ENCODE measurements at places on chromosomes 1 and 21.

- DNase-seq = no peak
Observed at GRCh38 chr1:226976276-226976977, 36.3 kb downstream of the COQ8A start.

DNA sequence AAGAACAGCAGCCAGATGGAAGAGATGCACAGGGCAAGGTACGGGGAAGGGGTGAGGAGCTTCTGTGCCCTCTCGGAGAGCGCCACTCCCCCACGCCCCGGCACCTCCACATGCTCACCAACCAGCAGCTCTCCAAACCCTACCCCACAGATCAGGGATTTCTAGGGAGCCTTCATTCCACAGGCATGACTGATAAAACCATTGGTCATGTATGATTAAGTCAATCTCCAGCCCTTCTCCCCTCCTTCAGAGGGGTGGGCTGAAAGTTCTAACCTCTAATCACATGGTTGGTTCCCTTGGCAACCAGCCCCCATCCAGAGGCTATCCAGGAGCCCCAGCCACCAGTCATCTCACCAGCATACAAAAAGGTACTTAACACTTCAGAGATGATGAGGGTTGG is 144.7 kb downstream of the TGFBR3 start:
- no peak for DNase-seq

DNA sequence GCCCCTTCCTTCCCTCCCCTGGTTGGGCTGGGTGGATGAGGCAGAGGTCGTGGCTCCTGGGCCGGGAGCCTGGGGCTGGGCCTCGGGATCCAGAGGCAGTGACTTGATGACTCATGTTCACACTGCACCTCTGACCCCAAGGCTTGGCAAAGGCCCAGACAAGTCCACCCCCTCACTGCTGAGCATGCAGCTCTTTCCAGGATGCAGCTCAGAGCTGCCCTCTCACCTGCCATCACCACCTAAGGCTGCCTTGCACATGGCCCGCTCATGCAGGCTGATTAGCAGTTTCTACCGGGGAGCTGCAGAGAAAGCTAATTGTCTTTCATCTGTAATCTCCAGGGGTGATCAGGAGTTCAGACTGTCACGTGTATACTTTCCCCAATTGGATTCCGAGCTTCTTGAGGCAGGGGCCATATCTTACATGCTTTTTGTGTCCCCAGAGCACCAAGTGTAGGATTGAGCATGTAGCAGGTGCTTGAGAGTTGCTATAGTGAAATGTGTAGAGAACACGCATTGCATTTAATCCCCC is 62.1 kb downstream of the LRRN2 start:
- DNase-seq = no peak

DNA sequence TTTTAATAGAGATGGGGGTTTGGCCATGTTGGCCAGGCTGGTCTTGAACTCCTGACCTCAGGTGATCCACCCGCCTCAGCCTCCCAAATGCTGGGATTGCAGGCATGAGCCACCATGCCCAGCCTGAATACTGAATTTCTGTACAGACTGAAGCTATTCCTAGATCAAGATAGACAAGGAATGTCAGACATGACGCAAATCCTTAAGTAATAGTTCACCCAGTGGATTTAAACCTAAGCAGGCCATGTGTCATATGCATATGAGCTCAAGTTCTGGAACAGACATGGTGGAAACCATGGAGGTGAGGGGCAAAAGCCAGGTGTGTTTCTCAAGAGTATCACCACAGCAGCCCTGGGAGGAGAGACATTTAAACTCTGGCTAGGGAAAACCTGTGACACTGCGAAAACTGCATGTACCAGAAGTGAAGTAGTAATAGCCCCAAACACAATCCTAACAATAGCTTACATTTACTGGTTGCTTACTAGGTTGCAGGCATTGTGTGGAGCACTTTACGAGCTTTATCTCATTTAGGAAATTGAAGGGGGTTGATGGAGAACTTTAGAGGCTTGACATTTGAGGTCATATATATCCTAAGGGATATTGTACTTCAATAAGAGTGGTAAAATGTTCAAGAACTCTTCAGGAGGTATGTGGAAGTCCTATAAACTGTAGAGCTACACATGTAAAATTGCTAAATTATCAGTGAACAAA is 31.7 kb upstream of the MAN1A2 start:
- DNase-seq = no peak

DNA sequence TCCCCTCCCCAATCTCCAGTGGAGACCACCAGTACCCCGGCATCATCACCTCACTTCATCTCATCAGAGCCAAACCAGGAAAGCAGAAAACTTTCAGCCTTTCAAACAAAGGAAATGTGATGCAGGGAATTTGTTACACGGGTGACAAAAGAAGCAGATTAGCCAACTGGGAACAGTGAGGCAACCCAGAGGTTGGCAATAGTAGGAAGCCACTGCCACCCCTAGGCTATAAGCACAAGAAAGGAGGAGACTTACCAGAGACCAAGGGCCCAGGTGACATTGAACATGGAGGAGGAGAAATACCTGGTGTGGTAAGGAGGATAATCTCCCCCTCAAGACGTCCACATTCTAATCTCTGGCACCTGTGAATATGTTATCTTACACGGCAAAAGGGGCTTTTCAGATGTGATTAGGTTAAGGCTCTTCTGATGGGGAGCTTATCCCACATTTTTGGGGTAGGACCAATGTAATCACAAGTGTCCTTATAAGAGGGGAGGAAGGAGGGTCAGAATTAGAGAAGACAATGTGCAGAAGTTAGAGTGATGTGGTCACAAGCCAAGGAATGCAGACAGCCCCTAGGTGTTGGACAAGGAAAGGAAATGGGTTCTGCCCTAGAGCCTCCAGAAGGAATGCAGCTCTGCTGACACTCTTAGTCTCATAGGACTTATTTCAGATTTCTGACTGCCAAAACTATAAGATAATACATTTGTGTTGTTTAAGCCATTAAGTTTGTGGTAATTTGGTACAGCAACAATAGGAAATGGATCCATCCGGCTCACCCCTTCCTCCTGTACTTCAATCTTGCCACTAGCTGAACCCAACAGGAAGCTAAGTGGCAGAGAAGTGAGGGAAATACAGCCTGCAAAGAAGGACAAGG is 83.6 kb upstream of the VAV3 start:
- no peak for DNase-seq

DNA sequence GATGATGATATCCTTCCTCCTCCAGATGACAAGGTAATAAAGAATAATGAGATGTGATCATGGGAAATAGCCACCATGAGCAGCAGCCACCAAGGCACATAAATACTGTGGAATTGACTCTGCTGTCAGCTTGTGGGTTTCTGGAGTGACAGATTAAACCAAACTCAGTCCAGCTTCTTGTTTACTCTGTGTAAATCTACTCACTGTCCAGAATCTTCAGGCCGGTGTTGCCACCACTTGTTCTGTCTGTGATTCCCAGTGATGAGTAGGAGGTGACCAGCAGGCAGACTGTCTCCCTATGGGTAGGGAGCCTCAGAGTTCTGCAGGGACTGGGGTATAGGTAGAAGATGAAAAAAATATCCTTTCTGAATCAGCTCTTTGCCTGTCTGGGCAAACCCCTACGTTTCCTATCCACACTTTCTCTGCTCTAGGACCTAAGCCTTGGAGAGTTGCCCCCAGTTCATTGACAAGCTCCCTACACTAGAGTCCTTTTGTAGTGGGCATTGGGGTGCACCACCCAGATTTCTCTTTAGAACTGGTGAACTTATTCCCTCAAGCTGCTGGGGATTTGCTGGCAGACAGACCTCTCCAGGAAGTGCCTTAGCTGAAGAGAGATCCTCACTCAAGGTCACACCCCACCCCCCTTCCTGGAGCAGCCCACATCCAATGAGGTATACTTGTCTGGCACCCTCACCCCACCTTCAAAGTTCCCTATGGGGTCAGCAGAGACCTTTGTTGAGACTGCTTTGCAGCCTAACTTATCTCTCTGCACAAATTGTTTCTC is 47.6 kb downstream of the ATP1A1 start:
- DNase-seq = no peak

GRCh38 chr1:152347116-152347728 is 12.6 kb downstream of the FLG2 start:
- peak; percentile 9 for DNase-seq

DNA sequence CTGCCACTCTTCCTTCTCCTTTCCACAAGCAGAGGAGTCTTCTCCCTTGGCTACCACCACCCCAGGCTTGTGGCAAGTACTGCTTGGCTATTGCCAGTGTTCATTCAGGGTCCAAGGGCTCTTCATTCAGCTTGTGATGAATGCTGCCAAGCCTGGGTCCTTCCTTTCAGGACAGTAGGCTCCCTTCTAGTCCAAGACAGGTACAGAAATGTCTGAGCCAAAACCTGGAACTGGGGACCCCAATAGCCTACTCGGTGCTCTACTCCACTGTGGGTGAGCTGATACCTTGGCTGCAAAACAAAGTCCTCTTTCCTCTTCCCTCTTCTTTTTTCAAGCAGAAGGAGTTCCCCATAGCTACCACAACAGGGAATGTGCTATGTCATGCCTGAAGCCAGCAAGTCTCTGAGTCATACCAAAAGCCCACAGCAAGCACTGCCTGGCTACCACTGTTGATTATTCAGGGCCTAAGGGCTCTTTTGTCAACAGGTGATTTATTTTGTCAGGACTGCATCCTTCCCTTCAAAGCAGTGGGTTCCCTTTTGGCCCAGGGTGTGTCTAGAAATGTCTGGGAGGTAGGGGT is 268.9 kb downstream of the HHAT start:
- DNase-seq = no peak

GRCh38 chr1:4447778-4448420 is 206.5 kb upstream of the AJAP1 start:
- no peak for DNase-seq

GRCh38 chr1:229046251-229046853 is 224.6 kb upstream of the RAB4A start:
- no peak for DNase-seq

DNA sequence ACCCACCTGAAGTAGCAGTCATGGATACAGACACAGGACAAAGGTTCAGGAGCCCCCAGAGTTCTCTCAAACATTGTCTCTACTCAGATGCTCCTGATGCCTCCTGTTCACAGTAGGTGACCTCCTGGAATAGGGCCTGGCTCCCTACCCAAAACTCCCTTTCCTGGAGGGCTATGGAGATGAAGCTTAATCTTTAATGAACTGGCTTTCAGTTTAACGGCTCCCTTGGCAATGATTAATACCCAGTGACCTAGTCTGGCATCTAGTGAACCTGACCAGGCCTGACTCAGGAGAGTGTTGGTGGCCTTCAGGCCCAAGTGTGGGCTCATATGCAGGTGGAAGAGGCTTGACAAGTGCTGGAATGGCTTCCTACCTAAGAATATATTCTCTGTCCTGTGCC is 65.2 kb upstream of the TRABD2B start:
- DNase-seq = no peak

DNA sequence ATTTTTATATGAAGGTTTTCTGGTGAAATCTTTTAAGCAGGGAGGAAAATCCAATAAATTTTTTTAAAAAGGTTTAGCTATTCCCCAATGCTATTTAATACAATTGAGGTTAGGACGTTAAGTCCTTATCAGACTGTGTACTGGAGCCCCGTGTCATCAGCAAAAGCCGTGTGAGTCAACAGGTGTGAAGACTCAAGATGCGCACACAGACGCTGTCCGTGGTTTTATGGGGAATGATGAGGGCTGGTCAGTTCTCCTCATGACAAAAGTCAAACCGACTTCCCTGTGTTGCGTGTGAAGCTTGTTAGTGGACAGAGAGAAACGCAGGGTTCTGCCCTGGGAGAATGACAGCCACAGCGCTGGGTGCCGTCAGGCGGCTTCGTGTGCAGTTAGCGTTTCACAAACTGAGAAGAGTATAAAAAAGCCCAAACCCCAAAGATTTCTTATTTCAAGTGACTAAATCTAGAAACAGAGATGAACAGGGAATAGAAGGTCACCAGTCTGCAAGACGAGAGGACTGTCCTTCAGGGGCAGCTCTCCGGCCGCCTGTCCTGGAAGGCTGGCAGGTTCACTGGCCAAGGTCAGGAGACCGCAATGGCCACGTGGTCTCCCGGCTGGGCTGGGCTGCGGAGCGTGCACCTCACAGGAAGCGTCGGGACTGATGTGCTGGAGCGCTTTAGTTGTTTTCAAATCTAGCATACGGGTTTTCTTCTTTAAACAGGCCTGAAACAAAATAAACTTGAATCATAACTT is 22.4 kb downstream of the PTTG1IP start:
- DNase-seq = no peak

DNA sequence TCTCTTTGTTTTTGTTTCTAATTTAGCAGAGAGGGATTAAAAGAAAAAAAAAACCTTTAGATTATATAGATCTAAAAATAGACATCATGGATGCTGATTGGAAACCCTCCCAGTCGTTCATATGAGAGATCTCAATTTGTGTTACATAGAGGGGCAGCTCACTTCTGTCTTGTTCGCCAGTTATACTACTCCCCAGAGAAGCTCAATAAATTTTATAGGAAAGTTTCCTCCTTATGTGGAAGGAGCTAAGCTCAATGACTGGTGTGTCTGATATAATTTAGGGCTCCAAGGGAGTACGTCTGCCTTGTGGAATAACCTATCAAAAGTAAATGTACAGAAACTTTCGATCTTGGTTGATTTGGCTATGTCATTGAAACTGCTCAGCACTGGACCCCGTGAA is 117.6 kb downstream of the PEX14 start:
- DNase-seq = no peak

DNA sequence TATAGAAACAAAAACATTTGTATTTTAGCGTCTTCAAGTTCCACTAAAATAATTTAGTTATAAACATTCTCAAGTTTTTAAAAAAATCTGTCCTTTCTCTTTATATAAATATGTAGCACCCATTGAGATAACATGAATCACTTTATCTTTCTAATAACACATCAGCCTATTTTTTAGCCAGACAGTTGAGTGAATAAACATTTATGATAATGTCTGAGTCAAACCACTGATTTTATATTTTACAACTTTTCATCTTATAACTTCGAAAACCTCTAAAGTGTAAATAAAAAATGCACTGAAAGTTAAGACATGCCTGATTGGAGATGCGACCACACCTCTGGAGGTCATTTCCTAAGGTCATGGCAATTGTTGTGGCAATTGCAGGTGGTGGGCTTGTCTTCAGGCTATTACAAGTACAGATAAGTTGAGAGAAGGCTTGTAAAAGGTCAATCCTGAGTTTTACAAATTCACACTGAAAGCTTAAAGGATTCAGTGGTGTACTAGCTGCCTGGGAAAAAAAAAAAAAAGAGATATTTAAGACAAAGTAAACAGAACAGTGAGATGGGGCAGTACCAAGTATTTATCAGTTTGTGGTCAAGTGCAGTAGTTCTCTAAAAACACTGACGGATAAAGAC is 67.0 kb downstream of the INTS7 start:
- no peak for DNase-seq

DNA sequence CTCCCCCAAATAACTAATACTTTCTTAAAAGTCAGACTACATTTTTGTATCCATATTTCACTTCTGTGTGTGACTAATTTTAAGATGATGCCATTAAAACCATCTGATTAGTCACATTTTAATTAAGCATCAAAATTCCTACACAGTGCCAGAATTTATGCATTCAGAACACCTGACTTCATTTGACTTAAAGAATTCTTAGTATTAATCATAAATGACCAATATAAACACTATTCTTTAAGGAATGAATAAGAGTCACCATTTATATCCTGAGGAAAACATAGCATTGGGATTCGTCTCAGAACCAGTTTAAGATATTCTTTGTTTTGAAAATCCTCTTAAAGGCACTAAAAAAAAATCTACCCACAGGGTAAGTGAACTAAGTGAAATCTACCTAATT is 37.0 kb downstream of the TM2D1 start:
- DNase-seq = no peak

- no peak for DNase-seq
Observed at GRCh38 chr1:39272027-39272797, 67.7 kb downstream of the MACF1 start.

- DNase-seq = no peak
Observed at GRCh38 chr1:210372491-210372890, 43.8 kb downstream of the HHAT start.

- DNase-seq = no peak
Observed at GRCh38 chr1:243179720-243180119, 75.4 kb downstream of the CEP170 start.

- DNase-seq = no peak
Observed at GRCh38 chr1:165355139-165355976, 1.2 kb downstream of the LMX1A start.
